ENCODE measurements at places on chromosomes 5 and 9.

DNA sequence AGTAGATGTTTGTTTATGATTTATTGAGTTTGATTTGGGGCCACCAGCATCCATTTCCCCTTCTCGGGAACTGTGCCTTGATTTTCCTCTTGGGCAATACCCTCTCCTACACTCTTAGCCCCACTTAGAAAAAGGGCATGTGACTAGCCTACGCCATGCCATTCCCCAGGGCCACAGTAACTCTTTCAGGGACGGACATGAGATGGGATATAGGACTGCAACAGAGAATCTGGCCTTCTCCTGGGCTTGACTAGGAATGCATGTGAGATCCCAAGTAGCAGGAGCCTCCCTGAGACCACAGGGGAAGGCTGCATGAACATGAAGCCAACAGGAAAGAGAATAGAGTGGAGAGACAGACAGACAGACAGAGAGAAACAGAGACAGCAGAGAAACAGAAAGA, 30.7 kb upstream of the SPARC start:
- DNase-seq = no peak

DNA sequence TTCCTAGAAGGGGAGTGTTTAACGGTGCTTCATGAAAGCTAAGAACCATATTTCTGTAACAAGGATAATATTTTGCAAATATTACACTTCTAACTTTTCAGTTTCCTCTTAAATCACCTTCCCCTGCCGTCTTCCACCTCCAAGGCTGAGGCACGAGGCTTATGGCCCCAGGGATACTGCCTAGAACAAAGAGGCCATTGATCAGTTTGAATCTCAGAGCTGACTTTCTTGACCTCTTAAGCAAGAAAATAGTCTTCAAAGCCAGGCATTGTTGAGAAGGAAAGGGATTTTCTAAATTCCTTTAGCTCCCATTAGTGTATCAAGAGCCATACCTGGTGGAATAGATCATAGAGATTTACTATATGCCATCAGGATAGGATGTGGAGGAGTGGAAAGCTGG, 566.2 kb downstream of the BNC2 start:
- no peak for DNase-seq

DNA sequence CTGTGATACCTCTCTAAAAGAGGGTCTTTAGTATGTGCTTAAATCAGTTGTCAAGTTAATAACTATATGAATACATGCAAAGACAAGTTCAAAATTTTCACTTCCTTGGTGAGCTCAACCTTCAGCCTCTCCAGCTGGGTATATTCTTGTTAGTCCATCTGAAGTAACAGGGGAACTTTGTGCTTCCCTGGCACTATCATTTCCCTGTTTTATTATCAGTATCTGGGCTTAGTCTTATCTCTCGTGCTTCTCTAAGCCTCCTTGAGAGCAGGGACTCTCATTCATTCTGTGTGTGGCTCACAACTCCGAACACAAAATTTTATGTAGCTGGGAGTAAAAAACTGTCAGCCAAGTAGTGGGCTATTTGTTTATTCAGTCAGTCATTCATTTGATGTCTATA, 175.9 kb upstream of the MAP3K1 start:
- DNase-seq = no peak

DNA sequence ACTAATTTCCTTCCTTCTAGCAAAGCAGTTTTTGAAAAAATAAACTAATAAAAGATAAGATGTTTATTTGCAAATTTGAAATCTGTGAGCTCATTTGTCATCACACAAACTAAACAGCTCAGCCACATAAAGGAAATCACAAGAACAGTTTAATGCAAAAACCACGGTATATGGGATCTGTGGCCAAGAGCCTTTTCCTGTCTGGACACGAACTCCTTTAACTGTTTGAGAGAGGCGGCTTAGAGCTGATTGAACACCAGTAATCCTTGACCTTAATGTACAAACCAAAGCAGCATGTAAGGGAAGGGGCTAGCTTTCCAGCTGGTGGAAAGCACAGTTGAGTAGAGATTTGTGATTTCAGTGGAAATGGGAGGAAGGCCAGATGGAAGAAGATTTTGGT, 66.3 kb upstream of the SPINK5 start:
- no peak for DNase-seq

- no peak for DNase-seq
Measured at GRCh38 chr9:88202321-88202720, 64.0 kb upstream of the SPATA31C2 start.

- no peak for DNase-seq
Measured at GRCh38 chr9:134408389-134408788, 82.1 kb downstream of the RXRA start.

- no peak for DNase-seq
Measured at GRCh38 chr9:74921737-74922136, 31.0 kb downstream of the C9orf40 start.

DNA sequence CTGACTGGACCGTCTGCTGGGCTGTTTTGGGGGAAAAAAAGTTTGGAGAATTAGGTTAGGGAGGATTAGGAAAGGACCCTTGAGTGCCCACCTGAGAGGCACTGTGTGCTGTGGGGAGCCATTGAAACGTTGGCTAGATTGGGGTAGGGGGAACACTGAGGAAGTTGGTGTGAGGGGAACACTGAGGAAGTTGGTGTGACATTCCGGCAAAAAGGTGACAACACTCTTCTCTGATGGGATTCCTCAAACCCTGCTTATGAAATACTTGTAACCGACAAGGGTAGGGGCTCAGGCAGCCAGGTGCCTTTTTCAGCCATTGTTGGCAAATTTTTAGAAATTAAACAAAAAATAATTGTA, 1.0 kb downstream of the CYSTM1 start:
- DNase-seq = no peak

- DNase-seq = no peak
Measured at GRCh38 chr5:127643607-127644006, 5.3 kb upstream of the CTXN3 start.

DNA sequence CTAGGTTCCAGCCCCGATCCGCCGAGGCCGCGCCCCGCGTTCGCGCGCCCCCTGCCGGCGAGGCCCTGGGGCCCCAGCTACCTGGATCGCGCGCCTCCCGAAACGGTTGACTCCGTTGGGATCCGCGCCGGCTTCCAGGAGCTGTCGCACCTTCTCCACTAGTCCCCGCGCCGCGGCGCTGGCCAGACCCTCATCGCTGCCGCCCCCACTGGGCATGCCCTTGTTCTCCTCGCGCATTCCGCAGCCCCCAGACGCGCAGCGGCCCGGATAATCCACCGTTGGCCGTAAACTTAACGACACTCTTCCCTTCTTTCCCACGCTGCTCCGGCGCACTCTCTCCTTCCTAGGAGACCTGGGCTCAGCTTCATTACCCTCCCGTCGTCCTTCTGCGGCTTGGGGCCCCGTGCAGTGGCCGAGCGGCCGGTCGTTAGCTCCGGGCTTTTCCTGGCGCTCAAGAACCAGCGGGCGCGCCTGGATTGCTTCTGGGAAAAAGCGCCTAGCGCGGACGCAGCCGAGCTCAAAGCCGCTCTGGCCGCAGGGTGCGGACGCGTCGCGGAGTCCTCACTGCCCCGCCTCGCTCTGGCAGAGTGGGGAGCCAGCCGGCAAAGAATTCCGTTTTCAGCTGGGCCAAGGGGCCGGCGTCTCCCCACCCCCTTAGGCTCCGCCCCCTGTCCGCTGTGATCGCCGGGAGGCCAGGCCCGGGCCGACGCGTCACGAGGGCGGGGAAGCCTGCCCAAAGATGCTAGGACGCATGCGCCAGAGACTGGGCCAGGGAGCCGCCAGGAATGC, at the start of gene CDKN2B:
Gene CDKN2B, minus strand, starts transcription at position 589 of the 789 bp plus-strand sequence. Its CDS starts 352 bp downstream, at position 237.
- peak; percentile 93 for DNase-seq

- DNase-seq = no peak
Measured at GRCh38 chr9:5893134-5893505, 2.4 kb downstream of the MLANA start.

DNA sequence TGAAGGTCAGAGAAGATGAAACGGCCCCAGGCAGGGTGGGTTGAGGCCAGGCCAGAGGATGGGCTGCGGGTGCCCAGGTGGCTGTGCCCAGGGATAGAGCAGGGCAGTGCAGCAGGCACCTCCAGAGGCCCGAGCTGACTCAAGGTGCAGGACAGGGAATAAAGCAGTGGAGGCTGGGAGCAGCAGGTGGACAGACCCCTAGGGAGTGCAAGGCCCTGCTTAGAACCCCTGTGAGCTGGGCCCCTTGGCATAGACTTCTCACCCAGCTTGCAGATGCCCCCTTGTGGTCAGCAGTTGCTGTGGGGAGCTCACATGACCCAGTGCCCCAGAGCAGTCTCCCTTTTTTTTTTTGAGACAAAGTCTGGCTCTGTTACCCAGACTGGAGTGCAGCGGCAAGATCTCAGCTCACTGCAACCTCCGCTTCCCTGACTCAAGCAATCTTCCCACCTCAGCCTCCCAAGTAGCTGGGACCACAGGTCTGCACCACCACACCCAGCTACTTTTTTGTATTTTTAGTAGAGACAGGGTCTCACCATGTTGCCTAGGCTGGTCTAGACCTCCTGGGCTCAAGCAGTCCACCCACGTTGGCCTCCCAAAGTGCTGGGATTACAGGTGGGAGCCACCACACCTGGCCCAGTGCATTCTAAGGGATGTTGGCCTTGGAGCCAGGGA, 118.8 kb downstream of the WNK2 start:
- DNase-seq = peak; percentile 83

DNA sequence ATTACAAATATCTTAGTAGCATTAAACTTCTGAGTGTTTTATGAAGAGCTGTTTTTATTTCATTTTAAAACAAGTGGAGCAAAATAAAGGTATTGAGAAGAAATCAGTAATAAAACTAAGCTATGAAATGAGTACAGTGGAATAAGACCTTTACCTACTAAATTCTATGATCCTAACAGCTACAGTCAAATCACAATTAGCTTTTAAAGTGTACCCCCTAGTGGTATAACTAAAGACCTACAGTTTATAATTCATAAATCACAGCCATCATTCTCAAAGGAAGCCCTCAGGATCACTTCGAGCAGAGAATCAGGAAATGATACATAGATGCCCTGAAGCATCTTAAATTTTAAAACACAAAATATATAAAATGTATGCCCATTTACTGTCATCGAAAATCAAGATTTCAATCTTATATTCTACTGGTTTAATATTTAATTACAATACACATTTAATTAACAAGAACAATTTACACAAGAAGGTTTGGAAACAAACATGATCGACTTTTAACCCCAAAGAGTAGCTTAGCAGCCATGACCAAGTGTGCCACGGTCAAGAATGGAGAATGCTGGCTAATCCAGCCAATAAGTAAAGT, 12.3 kb downstream of the CCNH start:
- peak; percentile 38 for DNase-seq

GRCh38 chr5:78805474-78806124, 157.0 kb upstream of the LHFPL2 start:
- no peak for DNase-seq

DNA sequence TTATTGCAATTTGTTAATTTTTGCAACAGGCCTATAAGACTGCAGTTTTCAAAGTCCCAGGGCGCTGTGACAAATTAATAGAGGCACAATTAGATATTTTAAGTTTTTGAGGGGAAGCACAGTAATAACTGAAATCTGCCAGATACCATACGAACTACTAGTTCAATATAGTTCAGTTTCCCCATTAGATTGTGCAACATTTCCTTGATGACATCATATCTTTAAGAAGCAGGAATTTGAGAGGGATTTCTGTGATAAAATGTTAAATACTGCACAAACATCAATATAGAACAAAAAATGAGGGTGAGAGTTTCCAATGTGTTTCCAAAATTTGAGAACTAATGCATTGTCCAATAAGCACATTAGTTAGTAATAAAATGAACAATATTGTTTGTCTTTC, 56.7 kb upstream of the GRIN3A start:
- no peak for DNase-seq

- DNase-seq = peak; percentile 43
Measured at GRCh38 chr5:80254767-80255430, 949 bp downstream of the SERINC5 start.

DNA sequence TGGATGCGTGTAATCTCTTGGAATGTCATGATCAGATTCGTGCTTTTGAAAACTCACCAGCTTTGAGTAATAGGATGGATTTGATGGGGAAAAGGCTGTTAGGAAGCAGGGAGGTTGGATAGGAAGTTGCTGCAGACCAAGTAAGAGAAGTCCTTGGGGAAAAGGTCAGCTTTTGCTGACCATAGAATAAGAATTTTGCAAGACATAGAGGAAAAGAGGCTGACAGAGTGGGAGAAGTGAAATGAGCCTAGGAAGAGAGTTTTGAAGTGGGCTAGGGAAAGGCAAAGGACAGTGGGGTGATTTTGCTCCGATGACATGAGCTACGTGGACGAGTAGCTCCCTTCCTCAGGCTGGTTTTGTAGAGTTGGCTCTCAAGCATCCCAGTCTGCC, 31.5 kb downstream of the RHOBTB3 start:
- no peak for DNase-seq

- no peak for DNase-seq
Measured at GRCh38 chr9:88813638-88814209, 177.5 kb upstream of the S1PR3 start.
